ENCODE measurements at places on chromosomes 11 and 22.

- DNase-seq, result no peak
Measured at GRCh38 chr11:126996036-126996804, 4.3 kb downstream of the KIRREL3 start.

DNA sequence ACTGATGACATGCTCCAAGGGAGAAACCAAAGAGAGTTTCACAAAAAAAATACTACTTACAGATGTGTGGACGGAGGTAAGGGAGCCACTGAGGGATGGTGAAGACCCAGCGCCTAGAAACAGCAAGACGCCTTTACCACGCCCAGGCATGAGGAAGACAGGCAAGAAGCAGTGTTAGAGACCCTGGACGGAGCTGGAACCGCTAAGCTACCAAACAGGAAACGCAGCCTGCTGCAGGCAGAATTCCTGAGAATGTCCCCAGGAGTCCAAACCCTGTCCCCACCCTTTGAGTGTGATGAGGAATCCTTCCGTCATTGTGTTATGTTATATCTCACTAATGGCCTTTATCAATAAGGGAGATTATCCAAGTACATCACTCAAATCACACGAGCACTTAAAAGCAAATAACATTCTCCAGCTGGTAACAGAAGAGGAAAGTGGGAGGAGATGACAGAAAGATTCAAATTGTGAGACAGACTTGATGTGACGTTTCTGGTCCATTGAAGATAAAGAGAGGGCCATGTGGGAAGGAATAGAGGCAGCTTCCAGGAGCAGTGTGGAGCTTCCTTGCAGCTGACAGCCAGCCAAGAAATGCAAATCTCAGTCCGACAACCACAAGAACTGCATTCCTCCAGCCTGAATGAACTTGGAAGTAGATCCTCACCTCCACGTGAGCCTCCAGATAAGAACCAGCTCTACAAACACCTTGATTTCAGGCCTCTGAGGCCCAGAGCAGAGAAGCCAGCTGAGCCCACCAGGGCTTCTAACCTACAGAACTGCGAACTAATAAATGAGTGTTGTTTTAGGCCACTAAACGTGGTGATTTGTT, 19.1 kb downstream of the FAM181B start:
- DNase-seq, result no peak

DNA sequence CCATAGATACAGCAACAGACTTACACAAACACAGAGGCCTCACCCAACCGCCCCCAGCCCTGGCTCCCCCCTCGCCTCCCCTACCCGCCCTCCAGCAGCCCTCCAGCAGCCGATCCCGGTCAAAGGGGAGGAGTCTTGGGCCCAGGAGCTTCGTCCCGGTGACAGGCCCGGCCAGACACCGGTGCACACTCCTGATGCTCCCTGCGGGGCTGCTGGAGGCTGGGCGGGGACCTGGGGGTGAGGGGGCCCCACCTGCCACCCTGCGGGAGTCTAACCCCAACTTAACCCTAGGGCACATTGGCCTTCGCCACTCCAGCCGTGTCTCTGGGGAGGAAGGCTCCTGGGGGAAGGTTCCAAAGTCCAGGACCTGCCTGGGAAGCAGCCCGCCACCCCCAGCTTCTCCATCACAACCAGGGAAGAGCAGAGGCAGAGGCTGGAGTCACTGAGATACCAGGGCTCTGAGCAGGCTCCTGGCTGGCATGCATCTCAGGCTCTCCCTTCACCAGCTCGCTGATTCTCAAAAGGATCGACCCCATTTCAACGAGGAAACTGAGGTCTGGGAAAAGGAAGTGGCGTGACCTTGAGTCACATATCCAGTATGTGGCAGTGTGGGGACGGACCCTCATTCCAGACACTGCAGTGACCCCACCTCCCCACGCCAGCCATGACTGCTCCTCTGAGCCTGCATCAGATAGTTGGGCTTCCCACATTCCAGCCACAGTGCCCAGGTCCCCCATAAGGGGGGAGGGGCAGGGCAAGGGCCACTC, 14.4 kb downstream of the BCL9L start:
- peak; percentile 77 for DNase-seq

GRCh38 chr11:65113361-65113756, 1.7 kb downstream of the TM7SF2 start:
- DNase-seq, result no peak

GRCh38 chr22:39859903-39860588, 33.5 kb downstream of the ENTHD1 start:
- DNase-seq, result no peak

GRCh38 chr22:45069925-45070324, 60.1 kb upstream of the PHF21B start:
- no peak for DNase-seq

DNA sequence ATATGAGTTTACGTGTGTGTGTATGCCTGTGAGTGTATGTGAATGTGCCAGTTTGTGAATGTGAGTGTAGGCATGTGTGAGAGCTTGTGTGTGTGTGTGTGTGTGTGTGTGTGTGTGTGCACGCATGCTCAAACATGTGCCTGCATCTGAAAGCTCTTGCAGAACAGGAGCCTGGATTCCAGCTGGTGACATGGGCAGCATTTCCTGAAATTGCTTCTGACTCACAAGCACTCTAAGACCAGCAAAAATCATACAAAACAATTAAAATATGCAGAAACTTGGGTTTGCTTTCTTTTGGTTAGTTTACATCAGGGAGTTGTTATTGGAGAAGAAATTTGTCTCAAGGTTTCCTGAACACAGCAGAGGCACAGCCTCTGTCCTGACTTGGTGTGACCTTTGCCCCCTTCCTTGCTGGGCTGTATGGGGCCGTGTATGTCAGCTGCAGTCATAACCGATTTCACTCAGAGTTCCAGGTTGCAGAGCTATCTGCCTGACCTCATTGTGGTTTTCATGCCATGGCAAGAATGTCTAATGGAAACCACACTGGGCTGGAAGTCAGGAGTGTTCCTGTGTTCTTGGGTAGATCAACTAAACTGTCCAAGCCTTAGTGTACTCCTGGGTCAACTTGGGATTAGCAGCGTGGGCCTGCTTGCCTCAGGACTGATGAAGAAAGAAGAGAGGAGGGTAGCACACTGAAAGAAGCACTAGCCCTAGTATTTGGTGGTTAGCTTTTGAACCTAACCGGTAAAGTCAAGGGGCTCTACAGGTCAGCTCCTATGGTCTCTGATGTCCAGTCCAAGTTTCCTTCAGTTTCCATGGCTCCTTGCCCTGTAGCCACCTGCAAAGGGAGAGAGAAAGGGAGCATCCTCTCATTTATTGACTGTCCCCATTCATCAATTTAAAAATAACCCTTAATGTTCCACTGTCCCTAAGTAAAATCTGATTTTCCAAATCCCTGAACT, 143.7 kb downstream of the SNX19 start:
- peak; percentile 98 for DNase-seq

DNA sequence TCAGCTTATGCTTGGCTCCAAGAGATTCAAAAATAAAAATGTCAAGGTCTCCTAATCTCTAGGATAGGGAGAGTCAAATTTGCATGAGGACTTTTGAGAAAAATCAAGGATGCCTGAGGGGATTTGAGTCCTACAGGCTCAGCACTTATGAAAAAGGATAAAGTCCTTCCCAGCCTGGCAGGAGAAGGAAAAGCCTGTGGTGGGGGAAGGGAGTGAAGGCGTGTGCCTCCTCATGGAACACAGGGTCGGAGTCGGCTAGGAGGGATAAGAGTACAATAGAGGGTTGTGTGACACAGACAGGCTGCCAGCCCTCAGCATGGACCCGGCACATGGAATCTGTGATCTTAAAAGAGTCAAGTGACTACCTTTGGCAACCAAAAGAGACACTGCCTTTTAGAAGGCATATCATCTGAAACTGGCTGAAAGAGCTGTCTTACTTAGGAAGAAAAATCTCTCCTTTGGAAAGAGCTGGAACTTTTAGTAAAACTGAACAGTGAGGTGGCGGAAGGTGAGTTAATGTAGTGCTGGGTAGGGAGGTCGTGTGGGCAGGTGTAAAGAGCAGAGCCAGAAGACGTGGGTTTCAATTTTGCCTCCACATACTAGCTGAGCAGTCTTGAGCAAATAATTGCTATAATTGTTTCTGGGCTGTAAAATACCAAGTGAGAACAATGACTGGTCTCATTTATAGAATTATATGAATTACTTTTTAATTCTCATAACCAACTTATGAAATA, 58.8 kb upstream of the RDX start:
- no peak for DNase-seq

- DNase-seq, result no peak
Measured at GRCh38 chr11:66365166-66365565, 6.4 kb downstream of the SLC29A2 start.

DNA sequence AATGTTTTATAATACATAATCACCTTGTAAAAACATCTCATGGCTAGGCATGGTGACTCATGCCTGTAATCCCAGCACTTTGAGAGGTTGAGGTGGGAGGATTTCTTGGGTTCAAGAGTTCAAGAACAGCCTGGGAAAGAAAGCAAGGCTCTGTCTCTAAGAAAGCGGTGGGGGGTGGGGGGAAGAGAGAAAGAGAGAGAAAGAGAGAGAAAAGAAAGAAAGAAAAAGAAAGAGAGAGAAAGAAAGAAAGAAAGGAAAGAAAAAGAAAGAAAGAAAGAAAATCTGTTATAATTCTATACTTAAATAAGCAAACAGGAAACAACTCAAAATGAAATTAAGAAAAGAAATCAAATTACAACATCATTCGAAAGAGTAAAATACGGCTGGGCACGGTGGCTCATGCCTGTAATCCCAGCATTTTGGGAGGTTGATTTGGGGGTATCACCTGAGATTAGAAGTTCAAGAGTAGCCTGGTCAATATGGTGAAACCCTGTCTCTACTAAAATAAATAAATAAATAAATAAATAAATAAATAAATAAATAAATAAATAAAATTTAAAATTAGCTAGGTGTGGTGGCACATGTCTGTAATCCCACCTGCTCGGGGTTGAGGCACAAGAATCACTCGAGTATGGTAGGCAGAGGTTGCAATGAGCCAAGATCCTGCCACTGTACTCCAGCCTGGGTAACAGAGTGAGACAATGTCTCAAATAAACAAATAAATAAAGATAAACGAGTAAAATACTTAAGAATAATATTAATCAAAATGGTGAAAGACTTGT, 65.4 kb downstream of the ZNF280B start:
- no peak for DNase-seq

- no peak for DNase-seq
Measured at GRCh38 chr22:22737590-22737989, 93.2 kb downstream of the GGTLC2 start.

GRCh38 chr11:58675334-58676155, 53.1 kb downstream of the CNTF start:
- peak; percentile 77 for DNase-seq

GRCh38 chr11:12329797-12330196, 47.6 kb upstream of the PARVA start:
- DNase-seq, result no peak

DNA sequence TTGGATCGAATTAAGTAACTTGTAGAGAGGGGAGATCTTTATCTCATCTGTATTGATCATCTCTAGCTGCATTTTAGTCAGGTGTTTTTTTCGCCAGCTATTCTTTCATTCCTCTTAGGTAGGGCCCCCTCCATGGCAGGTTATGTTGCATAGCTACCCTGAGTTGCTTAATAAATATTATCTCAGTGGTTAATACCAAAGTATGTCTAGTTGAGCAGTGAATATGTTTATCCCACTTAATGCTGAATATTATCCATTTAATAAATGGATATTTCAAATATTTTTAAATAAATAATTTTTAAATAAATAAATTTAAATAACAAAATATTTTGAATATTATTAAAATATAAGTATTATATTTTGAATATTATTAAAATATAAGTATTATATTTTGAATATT, 9.6 kb downstream of the PRRG4 start:
- DNase-seq, result no peak

- DNase-seq, result no peak
Measured at GRCh38 chr11:84319863-84320262, 1033.7 kb upstream of the CCDC90B start.

GRCh38 chr11:13897646-13898276, 64.8 kb upstream of the SPON1 start:
- DNase-seq, result no peak

- DNase-seq, result no peak
Measured at GRCh38 chr22:28358312-28358711, 321.3 kb downstream of the TTC28 start.

DNA sequence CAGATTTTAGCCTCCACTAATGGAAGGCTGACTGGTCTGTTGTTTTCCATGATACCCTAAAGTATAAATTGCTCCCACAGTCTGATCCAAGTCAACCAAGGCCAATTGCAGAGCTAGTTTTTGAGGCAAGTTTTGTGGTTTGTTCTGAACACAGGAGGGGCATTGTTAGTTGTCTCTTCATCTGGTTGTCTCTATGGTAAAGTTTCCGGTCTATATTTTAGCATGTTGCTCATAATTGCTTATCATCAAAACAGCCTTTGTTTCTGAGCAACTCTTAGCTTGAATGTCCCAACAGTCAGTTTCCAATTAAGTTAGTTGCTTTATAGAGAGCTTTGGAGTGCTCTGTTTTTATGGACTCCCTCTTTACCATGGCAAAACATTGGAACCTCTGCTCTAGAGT, 217.6 kb upstream of the CARD18 start:
- no peak for DNase-seq

DNA sequence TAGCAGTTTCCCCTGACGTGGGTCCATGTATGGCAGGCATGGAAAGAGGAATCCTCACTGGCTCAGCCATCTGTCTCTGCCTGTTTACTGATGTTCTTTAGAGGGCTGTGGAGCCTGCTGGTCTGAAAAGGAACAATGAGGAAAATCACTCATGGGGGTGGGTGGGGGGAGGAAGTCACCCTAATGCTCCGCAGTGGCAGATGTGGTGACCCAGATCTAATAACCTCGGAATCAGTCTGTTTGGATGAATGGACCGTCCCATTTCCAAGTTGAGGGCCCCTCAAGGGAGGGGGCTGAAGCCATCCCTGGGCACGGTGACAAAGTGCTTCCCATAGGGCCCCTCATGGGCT, 4.4 kb downstream of the BCR start:
- DNase-seq, result no peak

DNA sequence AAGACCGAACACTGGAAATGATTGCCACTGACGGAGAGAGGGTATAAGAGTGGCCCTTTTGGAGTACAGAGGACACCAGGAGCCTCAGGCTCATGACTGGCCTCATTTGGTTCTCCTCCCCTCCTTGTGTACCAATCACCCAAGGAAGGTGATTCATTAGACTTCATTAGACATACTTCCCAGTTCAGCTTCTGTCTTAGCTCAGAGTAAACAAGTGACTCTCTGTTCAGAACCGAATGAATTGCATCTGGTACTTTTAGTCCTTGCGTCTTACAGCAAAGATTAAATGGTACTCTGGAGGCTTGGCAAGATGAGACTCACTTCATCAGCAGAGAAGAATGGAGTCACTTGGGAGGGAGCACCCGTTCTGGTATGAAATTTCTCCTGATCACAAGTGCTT, 75.2 kb downstream of the ZNRF3 start:
- no peak for DNase-seq

Measured in choroid plexus epithelial cell (primary cell).